ENCODE measurements at places on chromosomes 11 and 22.

DNA sequence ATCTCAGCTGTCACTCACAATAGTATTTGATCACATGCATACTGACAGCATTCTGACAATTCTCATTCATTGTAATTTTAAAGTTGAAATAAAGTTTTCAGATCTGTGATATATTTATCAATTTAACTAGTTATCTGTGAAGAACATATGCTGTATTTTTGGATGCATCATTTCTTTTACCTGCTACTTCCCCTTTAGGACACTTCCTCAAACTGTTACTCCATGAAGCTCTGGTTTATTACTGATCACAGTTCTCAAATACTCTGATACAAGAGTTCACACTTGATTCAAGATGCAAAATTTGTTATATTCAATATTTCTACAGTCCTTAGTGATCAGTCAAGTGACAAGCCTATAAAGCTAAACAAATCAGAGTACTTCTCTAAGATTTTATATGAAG, 1655.2 kb downstream of the LRRC4C start:
- DNase-seq = no peak

DNA sequence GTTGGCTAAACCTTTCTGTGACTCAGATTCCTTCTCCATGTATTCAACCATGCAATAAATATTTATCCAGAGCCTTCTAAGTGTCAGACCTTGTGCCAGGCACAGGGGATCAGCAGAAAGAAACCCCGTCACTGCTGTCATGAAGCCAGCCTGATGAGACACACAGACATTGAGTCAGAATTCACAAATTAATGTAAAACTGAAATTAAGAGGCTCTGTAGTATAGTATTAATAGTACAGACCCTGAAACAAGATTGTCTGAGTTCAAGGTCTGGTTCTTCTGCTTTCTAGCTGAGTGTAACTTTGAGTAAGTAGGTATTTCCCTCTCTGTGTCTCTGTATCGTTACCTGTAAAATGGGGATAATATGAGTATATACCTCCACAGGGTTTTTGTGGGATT, 46.9 kb downstream of the ME3 start:
- DNase-seq = no peak

DNA sequence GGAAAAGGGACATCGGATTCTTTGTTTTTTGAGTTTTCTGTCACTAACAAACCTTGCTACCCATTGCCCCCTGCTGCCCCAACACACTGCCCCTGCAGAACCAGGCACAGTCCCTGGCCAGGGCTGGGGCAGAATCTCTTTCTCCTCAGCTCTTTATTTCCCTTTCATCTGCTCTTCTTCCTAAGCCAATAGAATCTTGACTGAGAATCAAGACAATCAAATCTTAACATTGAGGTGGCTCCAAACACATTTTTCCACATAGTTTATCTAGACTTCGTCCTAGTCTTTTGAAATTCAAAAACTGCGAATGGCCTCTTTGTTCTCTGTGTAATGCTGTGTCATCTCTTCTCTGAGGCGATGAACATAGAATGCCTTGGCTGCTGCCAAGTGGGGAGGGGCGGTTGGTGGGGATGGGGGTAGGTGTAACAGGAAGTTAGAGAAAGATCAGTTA, 16.1 kb upstream of the NTM start:
- DNase-seq = no peak

- no peak for DNase-seq
Measured at GRCh38 chr22:50739279-50739691, 1.3 kb downstream of the ACR start.

- DNase-seq = peak; percentile 27
Measured at GRCh38 chr11:125141686-125142535, 22.6 kb upstream of the PKNOX2 start.

- DNase-seq = no peak
Measured at GRCh38 chr11:11710556-11710955, 88.8 kb upstream of the GALNT18 start.

DNA sequence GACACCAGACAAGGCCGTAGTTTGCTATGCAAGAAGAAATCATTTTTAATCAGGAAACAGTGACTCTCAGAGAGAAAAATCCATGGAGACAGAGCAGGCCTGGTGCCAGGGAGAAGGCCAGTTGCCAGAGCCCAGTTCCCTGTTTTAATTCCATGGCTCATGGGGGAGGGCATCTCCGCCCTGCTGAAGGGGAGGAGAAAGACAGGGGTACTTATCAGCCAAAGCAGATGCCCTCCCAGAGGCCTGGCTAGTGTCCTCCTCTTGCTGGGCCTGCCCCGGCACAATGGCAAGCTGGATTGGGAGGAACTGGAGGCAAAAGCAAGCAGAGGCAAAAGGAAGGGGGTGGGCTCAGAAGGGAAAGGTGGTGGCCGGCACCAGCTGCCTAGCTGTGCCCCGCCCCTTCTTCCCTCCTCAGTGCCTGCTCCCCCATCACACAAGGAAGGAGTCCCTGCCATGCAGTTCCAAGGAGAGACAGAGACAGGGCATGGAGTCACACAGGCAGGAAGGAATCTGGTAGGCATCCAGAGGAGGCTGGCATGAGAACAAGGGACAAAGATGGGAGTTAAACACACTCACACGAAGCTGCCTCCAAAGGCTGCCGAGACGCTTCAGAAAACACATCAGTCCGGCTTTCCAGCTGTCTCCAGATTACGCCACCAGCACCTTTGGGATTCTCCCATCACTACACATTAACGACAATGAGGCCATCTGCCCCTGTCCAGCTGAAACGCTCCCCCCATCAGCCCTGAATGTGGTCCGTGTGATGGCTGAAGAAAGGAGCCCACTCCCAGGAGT, 591.8 kb downstream of the BUD13 start:
- DNase-seq = no peak

GRCh38 chr11:30143098-30143705, 87.6 kb upstream of the FSHB start:
- peak; percentile 4 for DNase-seq

DNA sequence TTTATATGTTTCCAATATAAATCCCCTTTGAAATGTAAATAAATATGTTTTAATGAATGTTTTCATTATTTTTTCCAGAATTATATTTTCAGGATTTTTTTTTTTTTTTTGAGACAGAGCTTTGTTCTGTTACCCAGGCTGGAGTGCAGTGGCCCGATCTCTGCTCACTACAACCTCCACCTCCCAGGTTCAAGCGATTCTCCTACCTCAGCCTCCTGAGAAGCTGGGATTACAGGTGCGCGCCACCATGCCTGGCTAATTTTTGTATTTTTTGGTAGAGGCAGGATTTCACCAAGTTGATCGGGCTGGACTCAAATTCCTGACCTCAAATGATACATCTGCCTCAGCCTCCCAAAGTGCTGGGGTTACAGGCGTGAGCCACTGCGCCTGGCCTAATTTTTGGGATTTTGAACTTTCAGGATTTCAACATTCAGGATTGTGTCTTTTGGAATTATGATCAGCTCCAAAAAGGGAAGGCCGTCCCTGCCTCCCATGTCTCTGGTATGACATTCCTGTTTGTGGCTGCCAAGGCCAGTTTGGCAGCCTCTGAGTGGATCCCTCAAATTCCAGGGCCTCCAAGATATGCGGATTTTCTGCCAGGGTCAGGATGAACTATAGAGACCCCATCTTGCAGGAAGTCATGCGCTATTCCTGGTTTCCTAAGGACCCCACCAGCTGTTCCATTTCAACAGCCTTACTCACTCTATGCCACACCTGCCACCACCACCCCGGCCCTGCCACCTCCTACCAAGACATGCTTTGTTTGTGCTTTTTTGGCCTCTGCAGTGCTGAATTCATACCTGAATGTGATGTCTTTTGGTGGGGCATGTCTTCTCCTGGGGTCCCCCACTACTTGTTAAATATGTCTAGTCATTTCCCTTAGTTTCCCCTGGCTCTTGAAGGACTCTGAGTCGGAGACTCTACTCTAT, 21.9 kb upstream of the TMPRSS4 start:
- DNase-seq = no peak

GRCh38 chr11:95512682-95513081, 276.9 kb downstream of the FAM76B start:
- no peak for DNase-seq

- no peak for DNase-seq
Measured at GRCh38 chr22:32836280-32837123, 35.0 kb downstream of the TIMP3 start.

- no peak for DNase-seq
Measured at GRCh38 chr11:8636127-8636526, 42.1 kb upstream of the STK33 start.

DNA sequence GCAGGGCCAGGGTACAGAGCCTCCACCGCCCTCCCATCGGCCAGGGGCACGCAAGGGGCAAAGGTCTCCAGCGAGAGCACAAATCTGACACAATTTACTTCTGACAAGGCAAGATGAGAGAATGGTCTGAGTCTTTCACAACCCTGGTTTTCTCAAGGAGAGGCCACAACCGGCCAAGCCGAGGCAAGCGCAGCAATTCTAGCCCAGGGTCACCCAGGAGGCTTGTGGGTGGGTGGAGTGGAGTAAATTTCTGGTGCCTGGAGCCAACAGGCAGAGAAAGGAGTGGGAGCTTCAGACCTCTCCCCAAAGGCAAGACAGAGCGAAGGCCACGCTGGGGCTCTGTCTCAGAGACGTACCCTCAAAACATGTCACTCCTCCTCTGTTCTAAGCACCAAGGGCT, 9.3 kb downstream of the LARGE2 start:
- no peak for DNase-seq

DNA sequence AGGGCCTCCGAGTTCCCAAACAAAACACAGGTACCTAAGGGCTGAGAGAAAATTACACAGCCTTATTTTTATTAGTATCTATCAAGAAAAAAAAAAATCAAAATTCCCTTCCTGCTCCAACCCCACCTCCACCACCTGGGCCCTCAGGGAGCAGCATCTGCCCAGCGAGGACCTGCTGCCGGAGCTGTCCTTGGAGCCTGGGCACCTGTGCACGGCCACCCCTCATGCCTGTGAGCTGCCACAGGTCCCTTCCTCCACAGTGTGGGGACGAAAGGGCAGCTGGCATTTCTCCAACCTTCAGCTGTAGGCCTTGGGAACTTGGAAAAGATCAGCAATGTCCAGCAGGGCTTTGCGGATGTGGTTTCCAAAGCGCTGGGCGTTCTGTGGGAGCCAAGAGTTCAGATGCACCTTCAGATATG, 6.3 kb upstream of the SYCE3 start:
- DNase-seq = no peak

DNA sequence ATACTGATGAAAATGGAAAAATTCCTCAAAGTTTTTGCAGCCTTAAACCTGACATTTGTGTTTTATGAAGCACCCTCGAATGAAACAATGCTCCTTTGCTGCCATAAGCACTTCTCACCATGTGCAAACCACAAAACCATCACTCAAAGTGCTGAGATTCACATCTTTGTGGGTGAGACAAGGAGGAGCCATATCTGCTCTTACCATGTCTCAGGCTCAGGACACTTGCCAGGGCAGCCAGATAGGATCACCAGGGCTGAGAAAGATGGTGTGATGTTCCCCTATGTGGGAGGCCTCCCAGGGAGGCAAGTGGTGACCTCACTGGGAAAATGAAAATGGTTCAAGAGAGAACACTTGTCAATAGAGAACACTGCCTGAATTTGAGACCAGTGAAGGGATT, 120.4 kb downstream of the CCDC34 start:
- DNase-seq = no peak

GRCh38 chr11:40202589-40203270, 1256.7 kb downstream of the LRRC4C start:
- DNase-seq = no peak

GRCh38 chr11:96783311-96783710, 393.5 kb downstream of the JRKL start:
- DNase-seq = peak; percentile 86

DNA sequence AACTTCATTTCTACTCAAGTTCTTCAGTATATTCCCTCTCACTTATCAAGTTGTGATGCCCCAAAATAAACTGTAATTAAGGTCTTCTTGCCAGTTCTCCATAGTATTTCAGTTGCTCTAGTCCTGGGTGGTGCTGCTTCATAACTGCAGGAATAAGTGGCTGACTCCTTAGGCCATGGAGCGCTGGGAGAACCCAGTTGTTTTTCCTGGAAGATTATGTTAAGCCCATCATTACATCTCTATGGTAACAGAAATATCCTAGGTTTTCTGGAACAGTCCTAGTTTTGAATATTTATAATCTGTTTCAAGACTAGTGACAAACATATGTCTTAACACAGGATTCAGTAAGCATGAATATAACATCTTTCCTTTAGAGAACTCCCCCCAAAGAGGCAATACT, 7.6 kb downstream of the SYTL2 start:
- no peak for DNase-seq

DNA sequence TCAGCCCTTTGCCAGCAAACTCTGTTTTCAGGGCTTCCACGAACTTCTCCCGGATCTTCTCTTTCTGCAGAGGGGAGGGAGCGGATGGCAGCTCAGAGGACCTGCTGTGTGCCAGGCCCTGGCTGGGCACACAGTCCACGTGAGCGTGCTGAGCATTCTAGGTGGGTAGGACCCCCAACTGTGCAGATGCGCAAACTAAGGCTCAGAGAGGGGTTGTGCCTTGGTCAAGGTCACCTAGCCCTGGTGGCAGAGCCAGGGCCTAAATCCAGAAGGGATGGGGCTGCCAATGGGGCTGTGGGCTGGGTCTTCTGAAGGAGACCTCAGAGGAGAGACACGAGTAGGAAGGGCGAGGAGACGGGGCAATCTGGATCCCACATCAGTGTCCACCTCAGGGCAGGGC, 10.8 kb downstream of the PMM1 start:
- no peak for DNase-seq

- DNase-seq = peak; percentile 6
Measured at GRCh38 chr11:27705873-27706820, 5.9 kb upstream of the BDNF start.

DNA sequence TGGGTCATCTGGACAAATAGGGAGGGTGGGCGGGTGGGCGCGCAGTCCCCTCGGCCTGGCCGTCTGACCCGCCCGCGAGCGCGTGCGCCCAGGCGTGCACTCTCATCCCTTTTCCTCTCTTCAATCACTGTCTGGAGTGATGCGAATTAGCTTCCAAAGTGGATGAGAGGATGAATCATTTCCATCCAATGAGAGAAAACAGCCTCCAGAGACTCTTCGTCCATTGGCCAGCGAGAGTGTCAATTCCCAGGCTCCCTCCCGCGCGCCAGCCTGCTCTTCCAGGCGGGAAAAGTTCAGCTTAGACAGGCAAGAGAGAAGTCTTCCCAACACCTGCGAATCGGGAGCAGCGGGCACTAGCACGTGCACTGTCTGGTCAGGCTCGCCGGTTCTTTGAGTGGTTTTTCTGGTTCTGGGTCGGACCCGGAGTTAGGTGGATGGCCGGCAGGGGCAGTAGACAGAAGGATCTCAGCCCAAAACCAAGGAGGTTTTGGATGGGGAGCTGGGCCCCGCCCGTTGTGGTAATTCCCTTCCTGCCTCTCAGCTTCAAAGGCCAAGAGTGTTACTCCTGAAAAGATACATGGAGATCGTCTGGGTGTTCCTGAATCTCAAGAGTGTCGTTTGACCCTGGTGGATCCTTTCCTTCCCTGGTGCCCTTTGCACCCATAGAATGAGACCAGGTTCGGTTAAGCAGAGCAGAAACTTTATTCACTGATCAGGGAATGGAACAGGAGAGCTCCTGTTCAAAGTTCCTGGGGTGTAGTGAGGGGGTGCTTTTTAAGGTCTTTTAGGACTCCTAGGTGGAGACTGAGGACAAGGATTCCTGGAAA, 33.4 kb upstream of the GLYATL1 start:
- peak; percentile 90 for DNase-seq

- DNase-seq = no peak
Measured at GRCh38 chr11:105149477-105149876, 9.9 kb upstream of the CARD18 start.

Measured in NCI-H345 (cell line).